ENCODE measurements at places on chromosomes 7 and 10.

DNA sequence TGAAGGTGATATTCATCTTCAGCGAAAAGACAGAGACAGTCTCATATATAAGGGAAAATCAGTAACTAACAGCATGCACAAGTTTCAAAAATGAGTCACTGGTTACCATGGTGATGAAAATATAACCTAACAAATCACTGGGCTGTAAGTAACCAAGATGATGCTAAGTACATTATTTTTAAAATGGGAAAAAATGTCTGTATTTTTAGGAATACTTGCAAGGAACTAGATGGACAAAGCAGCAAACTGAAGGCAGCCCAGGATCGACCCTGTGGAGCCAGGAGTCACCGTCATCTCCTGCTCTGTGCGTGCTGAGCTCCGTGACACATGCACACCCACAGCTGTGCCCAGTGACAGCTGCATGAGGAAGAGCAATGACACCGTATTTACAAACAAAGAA, 137.3 kb downstream of the ELMO1 start:
- DNase-seq, result no peak

DNA sequence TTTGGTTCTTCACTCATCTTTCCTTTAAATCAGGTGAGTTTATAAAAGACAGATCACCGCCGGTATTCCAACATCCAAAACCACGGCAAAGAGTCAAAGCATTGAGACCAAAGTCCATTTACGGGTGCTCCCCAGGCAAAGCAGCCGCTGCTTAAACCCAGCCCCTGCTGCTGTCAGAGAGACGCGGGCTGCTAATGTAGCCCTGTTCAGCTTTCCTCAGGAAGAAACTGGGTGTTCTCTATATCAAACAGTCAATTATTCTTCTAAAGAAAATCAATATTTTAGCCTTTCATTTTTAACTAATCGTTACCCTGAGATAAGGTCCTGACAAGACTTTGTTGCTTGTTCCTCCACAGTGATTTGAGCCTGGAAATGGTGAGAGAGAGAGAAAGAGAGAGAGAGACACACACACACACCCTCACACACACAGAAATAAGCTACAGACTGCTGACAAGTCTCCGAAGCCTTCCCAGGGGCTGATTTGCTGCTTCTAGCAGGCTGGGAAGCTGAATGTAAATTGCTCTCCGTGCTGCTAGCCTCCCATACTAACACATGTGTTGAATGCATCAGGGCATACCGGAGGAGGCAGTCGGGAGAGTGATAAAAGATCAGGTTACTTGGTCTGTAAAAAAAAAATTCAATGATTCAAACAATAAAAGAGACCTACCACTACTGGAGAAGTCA, 183.0 kb upstream of the ANK3 start:
- DNase-seq, result peak; percentile 35

- DNase-seq, result no peak
Observed at GRCh38 chr10:133357285-133358161, at the start of gene FUOM. Gene FUOM (minus strand): TSS chr10:133358019. CDS start chr10:133358007, 12 bp downstream.

DNA sequence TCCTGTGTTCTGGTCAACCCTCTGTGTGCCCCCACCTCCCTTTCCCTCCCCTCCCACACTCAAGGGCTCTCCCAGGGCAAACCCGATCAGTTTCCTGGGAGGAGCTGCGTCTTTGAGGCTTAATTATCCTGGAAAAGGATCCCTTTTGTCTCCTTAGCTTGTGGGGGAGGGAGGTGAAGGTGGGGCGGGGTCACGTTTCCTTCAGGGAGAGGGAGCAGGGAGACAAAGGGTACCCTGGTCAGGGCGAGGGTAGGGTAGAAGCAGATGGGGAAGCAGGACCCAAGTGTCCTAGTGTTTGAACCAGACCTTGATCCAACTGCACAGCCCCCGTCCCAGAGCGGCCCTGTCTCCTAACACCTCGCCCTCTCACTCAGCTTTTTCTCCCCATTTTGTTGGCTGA, 90.1 kb downstream of the HIF1AN start:
- no peak for DNase-seq

- no peak for DNase-seq
Observed at GRCh38 chr7:50284296-50284695, 20.2 kb upstream of the IKZF1 start.

DNA sequence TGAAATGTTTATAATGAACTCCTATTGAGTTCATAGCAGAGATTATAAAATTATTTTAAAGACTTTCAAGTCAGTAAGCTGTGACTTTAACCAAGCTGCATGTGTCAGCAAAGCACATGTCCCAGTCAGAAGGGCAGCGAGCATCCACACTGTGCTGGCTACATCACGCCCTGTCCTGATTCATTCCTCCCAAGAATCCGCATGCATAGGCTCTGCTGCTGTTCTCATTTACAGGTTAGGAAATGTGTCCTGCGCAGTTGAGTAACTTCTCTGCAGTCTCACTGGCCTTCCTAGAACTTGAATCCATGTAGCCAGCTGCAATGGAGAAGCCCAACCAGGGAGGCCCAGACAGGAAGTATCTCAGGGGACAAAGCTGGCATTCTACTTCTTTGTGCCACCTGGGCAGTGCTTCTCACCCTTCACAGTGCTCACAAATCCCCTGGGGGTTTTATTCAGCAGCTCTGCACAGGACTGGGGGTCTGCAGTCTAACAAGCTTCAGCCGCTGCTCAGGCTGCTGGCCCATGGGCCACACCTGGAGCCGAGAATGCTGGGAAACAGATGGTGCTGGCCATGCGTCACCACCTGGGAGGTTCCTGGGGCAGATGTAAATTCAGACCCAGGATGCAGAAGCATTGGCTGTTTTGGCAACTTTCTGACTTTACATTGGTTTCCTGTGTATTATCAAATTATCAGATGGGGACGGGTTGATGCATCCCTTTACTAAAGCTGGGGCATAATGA, 192.8 kb upstream of the GDF10 start:
- no peak for DNase-seq

GRCh38 chr7:30082686-30083085, 52.1 kb upstream of the MTURN start:
- DNase-seq, result no peak

- DNase-seq, result no peak
Observed at GRCh38 chr10:119116326-119116951, 12.5 kb downstream of the DENND10 start.

- no peak for DNase-seq
Observed at GRCh38 chr10:98262571-98262970, 5.4 kb downstream of the LOXL4 start.

DNA sequence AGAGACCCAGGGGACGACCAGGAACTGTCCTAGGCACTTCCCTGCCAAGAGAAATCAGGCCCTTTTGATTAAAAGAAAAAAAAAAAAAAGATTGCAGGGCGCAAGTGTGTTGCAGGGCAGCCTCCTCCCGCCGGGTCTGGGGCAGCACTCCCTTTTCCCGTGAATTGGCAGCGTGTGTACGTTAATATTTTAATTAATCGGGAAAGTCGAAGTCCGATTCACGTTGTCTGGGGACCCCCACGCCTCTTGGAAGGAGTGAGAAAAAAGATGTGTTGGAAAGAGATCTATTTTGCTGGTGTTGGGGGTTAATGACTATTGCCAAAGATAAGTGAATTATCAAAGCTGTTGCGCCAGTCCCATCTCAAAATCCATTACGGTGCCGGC, 1.3 kb upstream of the EBF3 start:
- no peak for DNase-seq

DNA sequence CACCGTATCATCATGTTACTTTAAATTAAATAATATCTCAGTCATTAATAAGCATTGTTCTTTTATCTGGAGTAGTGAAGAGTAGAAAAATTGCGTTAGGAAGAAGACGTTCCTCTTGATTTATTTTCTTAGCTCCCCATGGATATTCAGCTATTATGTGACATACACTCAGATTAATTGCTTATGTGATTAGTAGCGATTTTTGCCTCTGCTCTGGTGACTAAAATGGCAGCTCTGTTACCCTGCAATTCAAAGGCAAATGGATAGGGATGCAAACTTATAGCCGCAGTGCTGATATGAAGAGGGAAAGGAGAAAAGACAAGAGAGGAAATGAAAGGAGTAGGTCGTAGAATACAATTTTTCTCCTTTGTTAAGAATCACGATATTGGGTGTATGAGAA, 188.4 kb upstream of the MALRD1 start:
- DNase-seq, result no peak

GRCh38 chr7:25069900-25070443, 55.1 kb downstream of the CYCS start:
- peak; percentile 46 for DNase-seq

GRCh38 chr7:155805826-155806095, 6.5 kb downstream of the SHH start:
- no peak for DNase-seq

DNA sequence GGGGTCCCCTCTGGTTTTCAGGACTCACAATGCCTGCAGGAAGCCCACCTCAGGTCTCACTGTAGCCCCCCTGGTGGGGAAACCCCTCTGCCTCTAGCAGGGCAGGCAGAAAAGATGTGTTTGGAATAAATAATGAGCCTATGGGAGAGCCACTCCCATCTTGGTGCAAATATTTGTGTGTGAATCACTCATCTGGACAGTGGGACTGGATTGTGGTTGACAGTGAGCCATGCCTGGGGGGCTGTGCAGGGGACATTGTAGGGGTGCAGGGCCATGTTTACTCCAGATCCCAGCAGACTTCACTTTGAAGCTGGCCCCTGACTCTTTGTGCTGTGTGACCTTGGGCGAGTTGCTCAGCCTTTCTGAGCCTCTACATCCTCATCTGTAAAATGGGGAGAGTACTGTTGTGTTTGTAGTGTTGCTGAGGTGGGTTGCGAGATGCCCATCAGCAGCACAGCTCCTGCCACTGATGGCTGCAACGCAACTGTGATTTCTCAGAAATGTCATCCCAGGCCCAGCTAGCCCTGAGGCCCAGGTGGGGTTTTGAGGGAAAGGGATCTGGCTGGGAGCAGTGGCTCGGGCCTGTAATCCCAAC, 20.7 kb downstream of the GTF2IRD1 start:
- DNase-seq, result no peak

DNA sequence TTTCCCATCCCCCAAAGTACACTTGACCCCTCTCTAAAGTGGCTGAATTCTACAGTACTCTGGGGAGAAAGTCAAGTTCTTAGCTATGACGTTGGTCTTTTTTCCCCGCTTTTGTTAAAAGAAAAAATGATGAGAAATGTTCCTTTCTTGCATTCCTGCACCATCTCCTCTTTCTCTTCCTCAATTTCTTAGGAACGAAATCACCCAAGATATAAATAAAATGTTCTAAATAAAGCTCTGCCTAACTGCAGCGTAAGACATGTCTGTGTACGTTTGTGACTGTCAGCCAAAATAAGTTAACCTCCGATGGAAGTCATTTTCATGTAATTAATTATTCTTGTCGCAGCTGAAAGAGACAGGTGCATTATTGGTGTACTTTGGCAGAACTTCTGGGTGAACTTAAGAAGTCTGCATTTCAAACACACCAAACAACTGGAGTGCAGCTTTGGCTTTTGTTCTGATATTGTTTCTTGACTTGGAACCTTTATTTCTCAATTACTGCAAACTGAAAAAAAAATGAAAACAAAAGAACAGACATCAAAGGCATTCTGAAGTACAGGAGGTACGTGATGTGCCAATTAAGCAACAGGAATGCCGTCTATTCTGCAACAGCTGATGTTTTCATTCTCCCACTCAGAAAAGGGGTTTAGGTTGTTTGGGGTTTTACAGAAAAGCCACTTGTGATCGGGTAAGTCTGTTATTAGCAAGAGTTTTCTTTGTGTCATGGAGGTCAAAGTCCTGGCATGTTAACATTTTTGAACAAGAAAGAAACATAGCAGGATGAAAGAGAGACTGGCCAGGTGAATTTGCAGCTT, 82.4 kb upstream of the SDK1 start:
- no peak for DNase-seq

GRCh38 chr10:132487241-132488135, 50.1 kb upstream of the INPP5A start:
- DNase-seq, result no peak

- DNase-seq, result peak; percentile 44
Observed at GRCh38 chr7:116525298-116525912, 569 bp downstream of the CAV1 start.

- peak; percentile 60 for DNase-seq
Observed at GRCh38 chr7:31488562-31489203, 25.2 kb upstream of the ITPRID1 start.
